CD4-positive, alpha-beta T cell treated with Interleukin-2 at 100 ng/mL for 4 hours (primary cell): ENCODE measurements at places on chromosomes 5 and 9.

- no peak for DNase-seq
Measured at GRCh38 chr9:136238342-136238732, 7.3 kb downstream of the QSOX2 start.

GRCh38 chr9:95874303-95874988 lies 1.0 kb upstream of the ERCC6L2 start:
- DNase-seq: no peak

- no peak for DNase-seq
Measured at GRCh38 chr5:173857234-173857633, 30.9 kb upstream of the CPEB4 start.

- no peak for DNase-seq
Measured at GRCh38 chr5:65663804-65664521, 39.1 kb downstream of the SHLD3 start.

GRCh38 chr9:122265149-122265915 lies 650 bp downstream of the MRRF start:
- DNase-seq: peak; percentile 38

DNA sequence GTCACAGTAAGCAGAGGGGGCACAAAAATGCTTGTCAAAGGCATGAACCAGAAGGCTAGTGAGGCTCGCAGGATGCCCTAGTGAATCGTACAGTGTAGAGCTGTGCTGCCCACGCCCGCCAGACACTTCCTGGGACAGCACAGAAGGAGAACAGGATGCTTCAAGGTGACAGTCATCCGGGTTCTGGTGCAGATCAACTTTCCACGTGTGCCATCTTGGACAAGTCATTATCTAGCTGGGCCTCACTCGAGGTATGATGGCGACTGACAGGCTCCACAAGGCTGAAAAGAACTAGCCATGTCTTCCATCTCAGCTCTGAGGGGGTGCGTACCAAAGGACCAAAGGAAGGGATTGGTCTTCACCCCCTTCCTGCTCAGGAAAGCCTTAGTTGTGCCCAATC lies 14.0 kb downstream of the SPRY4 start:
- DNase-seq: no peak

- no peak for DNase-seq
Measured at GRCh38 chr5:172724242-172725183, 46.5 kb downstream of the DUSP1 start.

DNA sequence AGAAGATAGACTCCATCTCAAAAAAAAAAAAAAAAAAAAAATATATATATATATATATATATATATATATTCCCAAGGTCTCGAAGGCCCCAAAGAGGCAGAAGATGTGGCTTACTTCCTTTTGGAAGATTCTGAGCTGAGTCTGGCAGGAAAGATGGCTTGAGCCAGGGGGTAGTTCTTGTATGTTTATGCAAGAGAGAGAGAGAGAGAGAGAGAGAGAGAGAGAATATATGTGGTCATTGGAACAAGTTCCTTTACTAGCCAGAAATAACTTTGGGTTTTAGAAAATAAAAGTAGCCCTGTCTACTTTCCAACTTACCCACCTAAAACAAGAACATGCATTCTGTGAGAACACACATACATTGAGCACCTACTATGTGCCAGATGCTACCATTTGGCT lies 17.6 kb downstream of the NCS1 start:
- DNase-seq: no peak

DNA sequence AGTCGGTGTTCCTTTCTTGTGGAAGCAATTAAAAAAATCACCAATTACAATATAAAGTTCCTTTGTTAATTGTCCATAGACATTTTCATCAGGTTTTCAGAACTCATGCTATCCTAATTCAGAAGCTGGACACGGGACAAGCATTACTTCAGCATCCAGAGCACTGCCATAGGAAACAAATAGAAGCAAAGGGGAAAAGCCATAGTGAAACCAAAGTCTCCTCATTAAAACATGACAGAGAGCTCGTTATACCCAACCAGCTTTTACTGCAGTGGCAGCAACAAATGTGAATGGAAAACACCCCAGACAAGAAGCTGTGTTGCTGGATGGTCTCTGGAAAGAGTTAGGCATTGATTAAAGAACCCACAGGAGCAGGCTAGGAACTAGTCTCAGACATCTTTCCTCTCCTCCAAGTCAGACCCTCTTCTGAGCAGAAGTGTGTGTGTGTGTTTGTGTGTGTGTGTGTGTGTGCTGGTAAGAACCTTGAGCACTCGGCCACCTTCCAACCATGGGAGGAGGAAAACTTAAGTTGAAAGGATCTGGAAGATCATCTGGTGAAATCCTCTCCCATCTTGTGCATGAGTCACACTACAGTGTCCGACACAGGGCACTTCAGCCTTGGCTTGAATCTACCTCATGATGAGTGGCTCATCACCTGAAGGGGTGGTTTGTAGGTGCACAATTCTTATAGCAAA lies 162.6 kb upstream of the ADAMTS16 start:
- no peak for DNase-seq

- DNase-seq: no peak
Measured at GRCh38 chr9:95302479-95302878, 15.0 kb downstream of the FANCC start.

GRCh38 chr5:134142806-134143205 lies 28.3 kb downstream of the TCF7 start:
- no peak for DNase-seq

DNA sequence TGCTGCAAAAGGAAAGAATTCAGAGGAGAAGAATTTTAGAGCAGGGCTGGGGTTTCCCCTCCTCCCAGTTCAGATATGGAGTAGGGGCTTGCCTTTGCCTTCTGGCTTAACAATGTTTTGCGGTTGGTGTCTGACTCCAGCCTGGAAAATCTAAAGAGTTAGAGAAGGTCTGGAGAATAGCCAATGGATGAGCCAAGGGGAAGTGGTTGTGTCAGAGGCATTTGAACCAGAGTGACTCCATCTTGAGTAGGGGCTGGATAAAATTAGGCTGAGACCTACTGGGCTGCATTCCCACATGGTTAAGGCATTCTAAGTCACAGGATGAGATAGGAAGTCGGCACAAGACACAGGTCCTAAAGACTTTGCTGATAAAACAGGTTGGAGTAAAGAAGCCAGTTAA lies 133.7 kb downstream of the DIRAS2 start:
- no peak for DNase-seq

GRCh38 chr5:103271570-103272289 lies 13.2 kb downstream of the MACIR start:
- DNase-seq: no peak

GRCh38 chr9:84379740-84380139 lies 39.2 kb upstream of the SLC28A3 start:
- no peak for DNase-seq

DNA sequence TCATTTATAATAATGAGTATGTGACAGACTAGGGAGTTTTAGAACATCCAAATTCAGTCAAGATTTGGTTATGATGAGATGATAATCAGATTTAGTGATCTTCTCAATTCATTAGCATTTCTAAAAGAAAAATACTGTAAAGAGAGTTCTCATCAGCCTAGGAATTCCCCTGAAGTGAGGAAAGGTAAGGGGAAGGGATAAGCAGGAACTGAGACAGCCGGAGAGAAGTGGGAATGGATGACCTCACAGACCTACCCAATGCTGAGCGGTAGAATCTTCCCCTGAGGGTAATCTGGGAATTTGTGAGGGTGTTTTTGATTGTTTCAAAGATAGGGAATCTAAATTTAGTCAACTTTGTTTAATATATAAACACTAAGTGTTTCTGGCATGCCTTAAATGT lies 16.7 kb upstream of the GPBP1 start:
- no peak for DNase-seq

- no peak for DNase-seq
Measured at GRCh38 chr9:89048616-89049015, 57.3 kb downstream of the S1PR3 start.

DNA sequence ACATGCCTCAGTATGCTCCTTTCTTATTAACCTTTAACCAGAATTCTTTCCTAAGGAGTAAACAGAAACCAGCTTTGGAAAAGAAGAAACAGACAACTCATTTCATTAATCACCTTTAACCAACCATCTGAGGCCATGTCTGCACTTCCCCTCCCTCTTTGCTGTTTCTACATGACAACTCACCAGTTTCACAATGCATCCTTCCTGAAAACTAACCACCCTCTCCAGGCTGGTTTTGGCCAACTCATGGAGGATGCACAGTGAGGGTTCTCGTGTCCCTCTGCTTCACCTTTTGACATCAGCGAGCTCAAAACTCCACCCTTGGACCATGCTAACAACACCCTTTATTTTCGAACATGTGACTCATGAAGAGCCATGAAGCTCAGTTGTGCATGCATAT lies 244.1 kb downstream of the ELAVL2 start:
- DNase-seq: no peak
